ENCODE measurements at places on chromosomes 4 and X.

DNA sequence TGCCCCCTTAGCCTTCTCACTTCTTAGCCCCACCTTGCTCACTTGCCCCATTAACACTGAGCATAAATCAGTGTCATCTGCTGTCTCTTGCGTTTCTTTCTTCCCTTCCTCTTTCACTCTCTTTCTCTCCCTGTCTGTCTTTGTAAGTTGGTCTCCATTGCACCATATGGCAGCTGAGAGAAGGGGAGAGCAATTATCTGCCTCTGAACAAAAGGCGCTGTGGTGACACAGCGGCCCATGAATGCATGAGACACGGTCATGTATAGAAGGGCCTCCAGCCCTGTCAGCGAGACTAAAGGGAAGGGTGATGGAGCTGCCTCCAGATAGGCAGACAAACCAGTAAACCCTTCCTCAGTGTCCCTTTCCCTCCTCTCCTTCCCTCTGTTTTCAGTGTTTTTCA, 88.8 kb upstream of the PCDH18 start:
- no peak for DNase-seq

DNA sequence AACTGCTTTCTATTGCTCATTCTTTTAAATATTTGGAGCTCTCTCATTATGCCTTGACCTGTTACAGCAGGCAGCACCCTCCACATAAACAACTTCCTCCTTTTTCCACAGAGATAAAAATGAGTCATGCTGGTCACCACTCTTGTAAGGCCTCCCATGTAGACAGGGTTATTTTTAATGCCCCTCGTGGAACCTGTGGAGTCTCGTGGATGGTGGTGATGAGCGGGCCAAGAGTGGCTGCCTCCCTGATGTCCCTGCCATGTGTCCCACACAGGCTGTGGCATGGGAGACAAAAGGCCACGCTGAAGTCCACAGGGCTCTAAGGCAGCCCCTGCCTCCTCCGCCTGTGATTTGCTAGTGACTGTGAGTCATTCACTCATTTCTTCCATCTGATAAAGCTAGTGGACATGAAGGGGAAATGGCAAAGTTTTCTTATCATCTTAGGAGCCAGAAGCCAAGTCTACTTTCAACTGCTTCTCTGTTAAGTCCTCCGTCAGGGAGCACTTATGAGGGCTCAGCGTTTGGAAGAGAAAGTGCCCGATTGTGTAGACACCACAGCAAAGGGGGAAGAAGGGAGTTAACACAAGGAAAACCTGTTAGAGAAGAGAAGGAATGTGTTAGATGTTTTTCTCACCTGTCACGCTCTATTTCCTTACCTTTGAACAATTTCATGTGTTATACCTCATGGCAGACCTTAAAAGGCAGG, 121.6 kb upstream of the FAT1 start:
- DNase-seq = no peak

DNA sequence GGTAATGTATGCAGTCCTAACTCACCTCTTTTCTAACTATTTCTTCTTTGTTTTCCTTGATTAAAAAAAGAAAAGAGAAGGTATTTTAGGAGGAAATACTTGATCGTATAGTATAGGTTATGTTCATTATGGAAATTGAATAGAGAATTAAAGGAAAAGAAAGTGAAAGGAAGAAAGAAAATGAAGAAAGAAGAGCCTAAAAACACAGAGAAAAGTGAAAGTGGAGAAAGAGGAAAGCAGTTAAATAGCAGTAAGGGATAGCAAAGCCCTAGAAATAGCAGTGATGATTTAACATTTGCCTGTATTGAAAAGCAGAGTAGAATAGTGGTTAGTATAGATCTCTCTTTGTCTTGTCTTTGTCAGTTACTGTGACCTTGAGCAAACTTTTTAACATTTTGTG, 37.0 kb downstream of the MRPL1 start:
- no peak for DNase-seq

DNA sequence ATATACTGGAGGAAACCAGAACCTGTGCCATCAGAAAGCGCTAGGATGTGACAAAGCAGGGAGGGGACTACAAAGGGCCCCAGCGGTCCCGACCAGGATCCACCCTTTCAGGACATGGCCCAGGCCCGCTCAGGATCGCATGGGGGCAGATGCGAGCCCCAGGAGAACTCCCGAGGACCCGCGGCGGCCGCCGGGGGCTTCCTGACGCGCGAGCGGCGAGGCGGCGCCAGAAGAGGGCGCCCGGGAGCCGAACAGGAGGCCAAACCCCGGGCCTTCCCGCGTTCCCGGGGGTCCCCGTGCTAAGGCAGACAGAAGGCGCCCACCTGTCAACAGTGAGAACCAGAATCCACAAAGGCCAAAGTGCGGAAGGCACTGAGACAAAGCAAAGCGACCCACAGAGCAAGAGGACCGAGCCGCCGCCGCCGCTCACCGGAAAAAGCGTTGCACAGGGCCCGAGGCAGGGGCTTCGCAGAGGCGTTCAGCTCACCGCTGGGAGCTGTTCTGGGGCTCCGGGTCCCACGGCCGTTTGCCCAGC, 7.3 kb upstream of the OPN1LW start:
- peak; percentile 64 for DNase-seq

DNA sequence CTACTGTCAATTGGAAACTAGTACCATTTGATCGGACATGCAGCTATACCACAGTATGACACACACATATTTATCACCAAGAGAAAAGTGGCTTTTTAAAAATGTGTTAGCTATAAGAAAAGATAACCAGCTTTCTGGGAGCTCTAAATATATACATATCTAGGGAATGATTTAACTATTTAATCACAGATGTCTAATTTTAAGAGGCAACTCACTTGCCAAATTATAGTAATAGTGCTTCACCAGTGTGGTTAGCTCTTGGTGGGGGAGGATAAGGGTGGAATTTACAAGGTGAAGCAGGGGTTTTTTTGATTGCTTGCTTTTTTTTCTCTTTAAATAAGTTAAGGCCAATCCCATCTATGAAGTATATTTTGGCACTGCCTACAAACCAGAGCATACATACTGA, 547.7 kb upstream of the DIPK2B start:
- DNase-seq = no peak

DNA sequence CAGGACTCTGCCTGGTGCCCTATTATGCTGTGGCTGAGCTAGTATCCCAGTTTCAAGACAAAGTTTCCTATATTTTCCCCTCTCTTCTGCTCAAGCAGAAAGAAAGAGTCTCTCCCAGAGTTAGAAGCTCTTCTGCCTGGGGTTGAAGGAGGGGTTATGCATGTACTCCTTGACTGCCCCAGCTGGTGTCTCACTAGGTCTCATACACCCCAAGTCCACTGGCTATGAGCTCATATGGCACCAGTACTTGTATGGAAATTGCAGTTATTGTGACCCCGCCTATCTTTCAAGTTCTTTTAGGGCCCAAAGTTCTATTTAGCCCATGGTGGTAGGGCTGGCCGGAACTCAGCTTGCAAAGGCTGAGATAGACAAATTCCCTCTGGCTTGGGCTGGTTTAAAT, 131.8 kb downstream of the NBDY start:
- DNase-seq = no peak

DNA sequence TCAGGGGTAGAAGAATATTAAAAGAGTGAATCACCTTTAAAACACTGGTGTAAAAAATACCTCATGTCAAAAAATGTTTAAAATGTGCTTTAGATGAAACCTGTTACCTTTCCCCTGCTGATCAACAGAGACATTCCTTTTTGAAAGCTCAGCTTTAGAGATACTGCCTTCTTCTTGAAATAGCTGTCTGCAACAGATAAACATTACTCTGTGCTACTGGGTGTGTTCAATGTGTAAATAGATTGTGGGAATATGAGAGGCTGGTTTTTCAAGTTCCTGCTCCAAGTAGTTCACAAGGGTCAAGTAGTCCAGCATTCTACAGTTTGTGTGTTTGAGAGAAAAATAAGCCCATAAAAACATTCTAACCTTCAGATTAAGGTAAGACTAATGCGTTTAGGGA, at the start of gene SYTL5:
Gene SYTL5, plus strand, starts transcription at position 263 of the 400 bp plus-strand sequence. CDS start 27,337 bp downstream, outside the sequence.
- DNase-seq = no peak

GRCh38 chrX:16920075-16920474, 26.4 kb upstream of the REPS2 start:
- DNase-seq = no peak

DNA sequence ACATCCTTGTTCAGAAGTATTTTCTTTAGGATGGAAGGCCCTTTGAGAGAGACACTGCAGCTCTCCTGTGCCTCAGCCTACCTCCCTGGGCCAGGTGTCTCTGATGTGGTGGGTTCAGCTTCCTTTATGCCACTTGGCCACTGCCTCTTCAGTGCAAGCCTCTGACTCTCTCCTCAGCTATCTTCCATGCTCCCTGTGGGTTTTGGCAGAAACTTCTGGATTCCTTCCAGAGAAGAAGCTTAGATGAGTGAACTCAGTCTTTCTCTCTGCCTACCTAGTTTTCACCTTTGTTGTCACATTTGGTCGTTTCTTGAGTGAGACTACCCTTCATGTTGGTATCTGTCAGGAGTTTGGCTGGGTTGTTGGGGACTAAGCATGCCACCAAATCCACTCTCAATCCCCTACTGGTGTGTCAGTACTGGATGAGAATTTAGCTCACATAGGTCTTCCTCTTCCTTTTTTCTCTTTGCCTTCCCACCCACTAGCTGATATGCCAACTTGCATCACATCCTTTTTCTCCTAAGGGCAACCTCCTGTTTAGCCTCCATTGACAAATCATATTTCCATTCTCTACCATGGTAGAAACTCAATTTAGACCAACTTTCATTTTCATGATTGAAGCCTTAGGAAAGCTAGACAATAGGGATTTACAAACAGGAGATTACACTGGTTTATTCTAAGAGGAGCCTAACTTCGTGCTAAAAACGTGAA, 32.0 kb downstream of the IL15 start:
- DNase-seq = no peak

GRCh38 chrX:80290834-80291233, 129.4 kb upstream of the TENT5D start:
- no peak for DNase-seq

DNA sequence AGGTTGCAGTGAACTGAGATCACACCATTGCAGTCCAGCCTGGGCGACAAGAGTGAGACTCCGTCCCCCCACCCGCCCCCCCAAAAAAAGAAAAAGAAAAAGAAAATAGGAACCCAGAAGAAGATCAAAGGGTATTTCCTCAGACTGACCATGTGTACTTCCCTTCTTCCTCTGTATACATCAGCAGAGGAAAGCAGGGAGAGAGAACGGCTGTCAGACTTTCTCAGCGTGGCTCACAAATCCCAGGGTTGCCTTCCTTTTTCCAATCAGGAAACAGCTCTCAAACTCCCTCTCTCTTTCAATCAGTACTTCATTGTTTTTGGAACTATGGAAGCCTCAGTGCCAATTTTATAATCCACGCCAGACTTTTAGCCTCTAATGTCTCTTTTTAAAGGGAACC, 59.1 kb downstream of the CHRNA9 start:
- no peak for DNase-seq

GRCh38 chr4:10079256-10079655, 37.3 kb downstream of the WDR1 start:
- DNase-seq = no peak

DNA sequence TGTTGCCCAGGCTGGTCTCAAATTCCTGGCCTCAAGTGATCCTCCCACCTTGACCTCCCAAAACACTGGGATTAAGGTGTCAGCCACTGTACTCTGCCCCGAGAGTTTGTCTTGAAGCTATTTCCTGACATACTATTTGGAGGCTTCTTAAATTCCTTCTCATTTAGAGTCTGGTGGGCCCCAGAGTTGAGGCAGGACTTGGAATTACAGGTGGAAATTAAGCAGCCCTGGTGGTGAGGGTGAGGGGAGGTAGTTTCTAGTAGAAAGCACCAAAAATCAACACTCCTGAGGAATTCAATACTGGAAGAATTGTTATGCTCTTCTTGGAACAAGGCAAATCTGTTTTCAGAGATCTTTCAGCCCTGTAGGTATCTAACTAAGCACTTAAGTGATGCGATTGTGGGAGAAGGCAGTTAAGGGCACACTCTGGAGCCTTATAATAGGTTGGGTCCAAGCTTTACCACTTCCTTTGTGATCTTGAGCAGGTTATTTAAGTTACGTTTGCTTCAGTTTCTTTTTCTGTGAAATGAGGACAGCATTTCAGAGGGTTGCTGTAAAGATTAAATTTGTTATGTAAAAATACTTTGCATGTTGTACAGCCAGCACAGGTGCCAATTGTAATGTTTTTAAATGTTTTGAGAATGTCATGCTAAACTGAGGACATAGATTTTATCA, 200.7 kb downstream of the SOWAHB start:
- no peak for DNase-seq

GRCh38 chrX:100698551-100698950, 33.4 kb downstream of the SYTL4 start:
- DNase-seq = no peak

GRCh38 chrX:85836868-85837267, 210.5 kb downstream of the CHM start:
- no peak for DNase-seq

- no peak for DNase-seq
These were observed 6.1 kb downstream of the UBQLN2 start for GRCh38 chrX:56569378-56570057.

DNA sequence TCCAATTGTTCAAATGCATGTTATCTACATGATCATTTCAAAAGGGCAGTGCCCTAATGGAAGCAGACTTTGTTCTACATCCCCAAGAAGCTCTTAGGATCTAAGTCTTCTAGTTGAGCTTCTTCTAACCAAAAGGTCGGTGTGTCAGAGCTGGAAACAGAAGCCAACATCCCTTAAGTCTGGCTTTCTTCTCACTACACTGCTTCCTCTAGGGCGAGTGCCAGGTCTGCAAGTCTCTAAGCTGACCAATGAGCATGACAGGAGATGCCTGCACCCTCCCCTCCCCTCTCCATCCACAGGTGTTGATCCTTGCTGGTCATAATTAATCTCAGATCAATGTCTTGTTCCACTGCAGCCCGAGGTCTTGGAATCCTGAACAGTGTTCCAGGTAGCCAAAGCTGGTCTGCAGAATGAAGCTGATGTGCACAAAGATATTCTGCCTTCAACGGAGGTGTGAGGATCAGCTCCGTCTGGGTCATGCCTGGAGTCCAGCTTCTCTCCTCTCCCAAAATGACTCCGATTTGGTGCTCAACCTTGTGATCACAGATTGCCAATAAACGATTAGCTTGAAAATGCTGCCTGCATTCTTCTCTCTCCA, 44.1 kb downstream of the WDR1 start:
- no peak for DNase-seq

DNA sequence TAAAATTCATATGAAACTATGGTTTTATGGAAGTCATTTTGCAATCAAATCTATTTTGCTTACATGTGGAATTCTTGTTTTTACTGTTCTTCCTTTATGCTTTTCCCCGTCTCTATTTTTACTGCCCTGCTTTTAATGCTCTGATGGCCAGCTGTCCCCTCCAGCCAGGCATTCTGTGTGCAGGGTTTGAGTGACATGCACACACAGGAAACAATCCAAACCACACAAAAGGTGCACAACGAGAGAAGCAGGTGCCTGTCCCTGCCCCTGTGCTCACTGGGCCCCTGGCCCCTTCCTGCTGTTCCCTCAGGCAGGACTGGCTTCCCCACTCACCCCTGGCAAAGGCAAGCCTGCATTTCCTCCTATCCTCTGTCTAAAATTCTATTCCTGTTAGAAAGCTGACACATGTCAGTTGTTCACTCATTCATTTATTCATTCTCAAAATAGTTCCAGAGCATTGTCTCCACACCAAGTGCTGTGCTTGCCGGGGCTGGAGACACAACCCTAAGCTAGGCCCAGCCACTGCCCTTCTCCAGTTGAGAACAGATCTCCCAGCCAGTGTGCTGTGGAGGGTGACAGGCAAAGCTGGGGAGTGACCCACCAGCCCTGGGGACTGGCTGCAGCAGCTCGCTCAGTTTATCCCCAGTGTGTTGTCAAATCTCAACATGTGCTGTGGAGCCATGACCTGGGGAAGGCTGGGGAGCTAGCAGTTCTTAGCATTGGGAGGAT, 346.3 kb downstream of the FBXW7 start:
- no peak for DNase-seq
